ENCODE measurements at places on chromosomes 16 and 17.

DNA sequence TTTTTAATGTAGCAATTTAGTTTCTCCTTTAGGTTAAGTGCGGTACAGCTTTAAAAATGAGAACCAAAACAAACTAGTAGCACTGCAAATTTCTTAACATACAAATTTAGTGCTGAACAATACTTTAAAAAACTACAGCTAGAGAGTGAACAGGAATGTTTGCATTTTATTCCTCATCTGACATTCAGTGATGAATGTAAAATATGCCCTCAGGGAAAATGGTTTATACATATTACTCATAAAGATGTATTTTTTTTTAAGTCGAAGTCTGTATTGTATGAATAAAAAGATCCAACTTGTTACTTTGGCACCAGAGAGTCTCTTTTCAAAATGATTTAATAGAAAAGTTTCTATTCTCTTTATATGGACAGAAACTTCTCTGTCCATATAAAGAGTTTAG is 96.8 kb downstream of the BRIP1 start:
- no peak for DNase-seq

DNA sequence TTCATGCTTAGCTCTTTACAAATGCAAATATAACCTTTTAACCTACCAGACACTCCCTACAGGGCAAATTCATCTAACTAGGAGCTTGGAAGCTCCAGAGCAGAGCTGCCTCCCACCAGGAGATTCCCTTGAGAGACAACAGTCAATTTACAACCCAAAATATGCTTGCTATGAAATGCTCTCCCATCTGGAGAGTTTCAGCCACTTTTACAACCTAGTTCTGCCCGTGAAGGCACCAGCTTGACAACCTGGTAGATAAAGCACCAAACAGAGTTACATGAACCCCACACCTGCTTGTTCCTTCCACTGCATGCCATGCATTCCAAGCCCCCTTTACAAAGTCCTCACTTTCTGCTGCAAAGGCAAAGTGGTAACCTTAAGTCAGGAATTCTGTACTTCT is 215.3 kb upstream of the KIF2B start:
- DNase-seq: no peak

DNA sequence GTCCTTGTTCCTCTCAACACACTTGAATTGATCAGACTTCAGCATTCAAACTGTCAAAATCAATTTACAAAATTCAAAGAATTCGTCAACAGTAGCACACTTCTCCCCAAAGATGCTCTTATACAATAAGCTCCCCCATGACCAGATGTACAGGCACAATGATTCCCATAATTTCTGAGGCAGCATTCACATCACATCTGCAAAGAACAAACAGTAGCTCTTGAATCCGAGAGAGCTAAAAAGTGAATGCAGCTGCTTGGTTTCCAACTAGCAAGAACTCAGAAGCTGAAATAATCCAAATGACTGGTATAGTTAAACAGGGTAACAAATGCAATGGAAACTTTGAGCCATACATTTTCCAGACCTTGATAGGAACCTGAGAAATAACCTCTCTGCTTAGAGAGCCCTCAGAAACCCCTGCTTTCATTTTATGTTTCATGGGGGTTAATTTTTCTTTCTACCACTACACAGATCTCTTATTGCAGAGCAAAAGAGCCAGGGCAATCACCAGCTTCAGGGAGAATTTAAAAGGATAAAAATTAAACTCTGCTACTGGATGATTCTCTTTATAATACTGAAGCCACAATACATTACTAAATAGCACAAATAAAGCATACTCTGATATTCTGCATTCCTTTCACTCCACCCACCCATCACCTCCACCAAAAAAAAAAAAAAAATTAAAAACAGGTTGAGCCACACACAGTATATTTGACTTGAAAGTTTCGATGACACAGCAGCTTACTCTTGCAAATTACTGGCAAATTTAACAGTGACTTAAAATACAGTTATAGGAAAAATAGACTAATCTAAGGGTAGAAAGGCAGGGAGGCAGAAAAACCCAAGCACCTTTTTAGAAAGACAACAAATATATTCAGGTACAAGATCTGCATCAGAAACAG is 23.1 kb upstream of the TMEM97 start:
- no peak for DNase-seq

DNA sequence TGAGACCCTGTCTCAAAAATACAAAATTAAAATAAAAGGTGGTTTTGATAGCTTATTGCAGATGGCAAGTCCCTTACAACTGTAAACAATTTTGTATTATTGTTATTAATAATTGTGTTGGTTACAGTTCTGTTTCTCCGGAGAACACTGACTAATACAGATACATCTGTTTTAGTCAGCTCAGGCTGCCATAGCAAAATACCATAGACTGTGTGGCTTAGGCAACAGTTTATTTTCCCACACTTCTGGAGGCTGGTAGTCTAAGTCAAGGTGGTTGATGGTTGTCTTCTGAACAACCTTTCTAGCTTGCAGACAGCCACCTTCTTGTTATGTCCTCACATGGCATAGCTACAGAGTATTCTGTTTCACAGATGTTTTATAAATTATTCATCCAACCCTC is 14.2 kb upstream of the IL21R start:
- DNase-seq: no peak

GRCh38 chr16:78098087-78098486 is 1.4 kb upstream of the WWOX start:
- DNase-seq: no peak

- no peak for DNase-seq
Observed at GRCh38 chr16:62363501-62363900, 327.3 kb upstream of the CDH8 start.

GRCh38 chr17:73652886-73653480 is 8.7 kb upstream of the SDK2 start:
- no peak for DNase-seq

- no peak for DNase-seq
Observed at GRCh38 chr16:28882551-28883160, 4.4 kb downstream of the ATP2A1 start.

DNA sequence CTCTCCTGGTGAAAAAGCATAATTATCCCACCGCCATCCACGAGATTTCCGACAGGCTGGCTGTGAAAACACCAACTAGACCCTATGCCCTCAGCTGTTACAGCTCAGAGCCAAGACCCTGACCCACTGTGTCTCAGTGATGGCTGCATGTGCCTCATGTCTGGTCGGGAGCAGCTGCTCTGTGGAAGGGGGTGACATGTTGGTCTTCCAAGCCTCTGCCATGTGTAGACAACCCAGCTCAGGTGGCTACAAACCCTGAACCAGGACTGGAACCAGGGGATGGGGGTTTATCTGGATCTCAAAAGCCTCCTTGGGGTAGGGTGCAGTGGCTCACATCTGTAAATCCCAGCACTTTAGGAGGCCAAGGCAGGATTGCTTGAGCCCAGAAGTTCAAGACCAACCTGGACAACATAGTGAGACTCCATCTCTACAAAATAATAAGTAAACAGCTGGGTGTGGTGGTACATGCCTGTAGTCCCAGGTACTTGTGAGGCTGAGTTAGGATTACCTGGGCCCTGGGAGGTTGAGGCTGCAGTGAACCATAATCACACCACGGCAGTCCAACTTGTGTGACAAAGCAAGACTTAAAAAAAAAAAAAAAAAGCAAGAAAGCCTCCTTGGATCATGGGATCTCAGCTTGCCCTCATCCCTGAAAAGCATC is 220.3 kb downstream of the CPPED1 start:
- DNase-seq: no peak

- no peak for DNase-seq
Observed at GRCh38 chr16:73878611-73879010, 418.0 kb upstream of the PSMD7 start.

DNA sequence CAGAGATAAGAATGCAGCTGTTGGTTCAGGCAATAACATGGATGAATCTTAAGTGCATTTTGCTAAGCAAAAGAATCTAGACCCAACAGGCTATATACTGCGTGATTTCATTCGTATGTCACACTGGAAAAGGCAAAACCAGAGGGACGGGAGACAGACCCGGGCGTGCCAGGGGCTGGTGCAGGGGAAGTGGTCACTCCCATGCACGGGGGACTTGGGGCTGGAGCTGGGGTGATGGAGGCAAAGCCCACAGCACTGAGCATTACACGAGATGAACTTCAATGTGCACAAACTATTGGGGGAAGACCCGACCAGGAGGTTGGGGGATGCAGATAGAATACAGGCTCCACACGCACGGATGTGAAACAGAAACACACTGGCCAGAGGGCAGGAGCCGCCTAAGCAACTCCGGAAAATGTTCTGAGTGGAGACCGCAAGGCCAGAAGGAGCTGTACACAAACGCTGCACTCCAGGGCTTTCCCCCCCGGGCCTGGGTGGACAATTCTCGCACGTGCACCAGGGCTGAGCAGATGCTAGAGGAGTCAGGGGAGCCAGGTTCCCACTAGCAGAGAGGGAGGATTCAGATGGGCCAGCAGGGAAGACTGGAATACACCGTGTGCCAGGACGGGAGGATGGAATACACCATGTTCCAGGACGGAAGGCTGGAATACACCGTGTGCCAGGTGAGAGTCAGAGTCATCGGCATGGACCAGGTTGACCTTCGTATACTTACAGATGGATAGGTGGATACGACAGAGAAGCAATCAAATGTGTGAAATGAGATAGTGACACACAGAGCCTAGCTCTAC is 11.3 kb downstream of the LMF1 start:
- no peak for DNase-seq

DNA sequence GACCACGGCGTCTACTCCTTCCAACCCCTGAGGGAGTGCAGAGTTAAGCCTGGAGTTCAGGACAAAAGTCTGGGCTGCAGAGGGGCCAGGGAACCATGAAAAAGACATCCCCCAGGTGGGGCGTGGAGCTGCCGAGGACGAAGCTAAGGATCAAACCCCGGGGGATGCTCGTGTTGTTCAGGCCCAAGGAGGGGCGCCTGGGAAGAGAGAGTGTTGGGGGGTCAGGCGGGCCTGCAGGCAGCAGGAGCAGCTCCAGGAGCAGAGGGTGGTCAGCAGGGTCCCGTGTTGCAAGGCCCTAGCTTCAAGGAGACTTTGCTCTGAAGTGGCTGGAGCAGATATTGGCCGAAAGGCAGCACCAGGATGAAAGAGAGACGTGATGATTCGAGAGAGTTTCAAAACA is 26.7 kb downstream of the NECAB2 start:
- no peak for DNase-seq

GRCh38 chr16:20610211-20610891 is 34.2 kb upstream of the ACSM2B start:
- no peak for DNase-seq

GRCh38 chr16:91484-91883 is 13.5 kb downstream of the MPG start:
- no peak for DNase-seq

DNA sequence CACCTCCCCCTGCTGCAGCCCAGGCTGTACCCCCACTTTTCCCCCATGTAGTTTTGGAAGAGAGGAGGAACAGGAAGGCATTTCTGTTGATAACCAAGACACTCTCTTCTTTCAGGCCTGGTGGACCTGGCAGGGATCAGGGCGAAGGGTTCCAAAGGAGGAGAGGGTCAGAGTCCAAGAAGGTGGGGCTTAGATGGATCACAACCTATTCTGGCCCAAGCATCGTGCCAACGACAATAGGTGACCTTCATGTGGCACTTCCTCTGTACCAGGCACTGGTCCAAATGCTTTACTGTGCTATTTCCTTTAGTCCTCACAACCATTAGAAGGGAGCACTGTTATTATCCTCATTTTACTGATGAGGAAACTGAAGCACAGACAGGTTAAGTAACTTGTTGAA is 84.3 kb downstream of the TMEM132E start:
- no peak for DNase-seq

- peak; percentile 27 for DNase-seq
Observed at GRCh38 chr17:66855204-66855603, 20.3 kb downstream of the CACNG5 start.

DNA sequence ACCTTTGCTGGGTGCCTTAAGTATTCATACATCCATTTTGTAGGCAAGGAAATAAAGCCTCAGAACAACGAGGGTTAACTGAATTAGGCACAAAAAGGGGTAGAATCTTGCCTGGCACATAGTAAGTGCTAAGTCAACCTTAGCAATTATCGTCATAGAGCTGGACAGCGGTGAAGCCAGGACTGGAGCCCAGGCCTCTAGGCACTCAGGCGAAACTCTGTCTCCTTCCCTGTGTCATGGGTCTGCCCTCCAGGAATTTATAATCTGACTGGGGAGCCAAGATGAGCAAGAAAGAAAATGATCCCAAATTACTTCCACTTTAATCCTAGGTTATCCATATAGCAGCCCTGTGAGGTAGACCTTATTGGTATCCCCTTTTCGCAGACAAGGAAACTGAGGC is 61.4 kb downstream of the KATNIP start:
- DNase-seq: no peak

GRCh38 chr17:3545151-3545550 is 12.5 kb downstream of the TRPV3 start:
- DNase-seq: no peak

DNA sequence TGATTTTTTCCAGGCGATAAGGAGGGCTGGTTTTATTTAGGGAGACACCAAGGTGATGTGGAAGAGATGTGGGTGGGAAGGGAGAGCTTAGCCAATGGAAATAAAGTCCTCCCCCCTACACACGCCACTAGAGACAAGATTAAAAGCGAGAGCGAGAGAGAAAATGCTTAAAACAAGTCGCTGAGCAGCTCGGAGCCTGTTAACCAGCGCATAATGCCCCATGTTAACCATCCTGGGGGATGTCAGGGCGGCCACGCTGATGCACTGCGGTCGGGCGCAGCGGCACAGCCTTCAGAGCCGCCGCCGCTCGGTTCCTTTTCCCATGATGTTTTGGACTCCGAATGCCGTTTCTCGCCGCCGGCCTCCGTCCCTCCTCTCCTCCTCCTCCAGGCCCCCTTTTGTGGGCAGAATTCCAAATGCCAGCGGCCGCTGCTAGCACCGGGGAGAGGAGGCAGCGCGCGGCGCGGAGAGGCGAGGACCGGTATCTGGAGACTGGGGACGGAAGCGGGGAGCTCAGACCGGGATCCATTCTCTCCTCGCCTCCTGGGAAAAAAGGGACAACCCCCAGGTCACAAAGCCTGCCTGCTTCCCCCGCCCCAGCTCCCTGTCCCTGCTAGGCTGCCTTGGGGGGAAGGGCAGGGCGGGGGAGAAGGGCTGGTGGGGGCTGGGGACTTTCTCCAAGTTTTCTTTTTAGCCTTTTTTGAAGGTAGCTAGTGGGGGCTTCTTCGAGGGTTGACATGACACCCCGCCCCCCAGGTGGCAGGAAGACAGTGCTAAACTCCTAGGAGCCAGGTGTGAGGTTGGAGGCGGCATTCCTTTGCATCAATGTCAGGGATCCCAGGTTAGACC is 98.1 kb upstream of the CCL2 start:
- DNase-seq: no peak

GRCh38 chr16:7487574-7488323 is 155.1 kb downstream of the RBFOX1 start:
- no peak for DNase-seq

DNA sequence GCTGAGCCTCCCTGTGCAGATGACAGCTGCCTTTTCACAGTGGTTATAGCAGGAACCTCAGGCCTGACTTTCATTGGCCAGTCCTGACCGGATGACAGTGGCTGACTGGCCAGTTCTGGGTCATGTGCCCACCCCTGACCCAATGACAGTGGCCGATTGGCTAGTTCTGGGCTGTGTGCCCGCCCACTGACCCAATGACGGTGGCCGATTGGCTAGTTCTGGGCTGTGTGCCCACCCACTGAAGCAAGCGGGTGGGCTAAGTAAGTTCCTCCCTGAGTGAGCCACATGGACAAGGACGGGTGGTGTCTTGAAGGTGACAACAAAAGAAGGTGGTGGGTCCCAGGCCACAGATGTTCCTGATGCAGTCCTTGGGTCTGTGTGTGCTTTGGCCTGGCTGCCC is 9.5 kb downstream of the DEF8 start:
- no peak for DNase-seq
